AG04449 (cell line): ENCODE measurements at places on chromosomes 3 and 15.

- DNase-seq, result no peak
Observed at GRCh38 chr3:134018850-134019249, 10.9 kb downstream of the SLCO2A1 start.

GRCh38 chr3:170726976-170727661 is 141.2 kb upstream of the SLC7A14 start:
- DNase-seq, result no peak

- no peak for DNase-seq
Observed at GRCh38 chr15:55909036-55909811, 84.2 kb downstream of the NEDD4 start.

- no peak for DNase-seq
Observed at GRCh38 chr15:41443275-41443674, 26.4 kb downstream of the RTF1 start.

DNA sequence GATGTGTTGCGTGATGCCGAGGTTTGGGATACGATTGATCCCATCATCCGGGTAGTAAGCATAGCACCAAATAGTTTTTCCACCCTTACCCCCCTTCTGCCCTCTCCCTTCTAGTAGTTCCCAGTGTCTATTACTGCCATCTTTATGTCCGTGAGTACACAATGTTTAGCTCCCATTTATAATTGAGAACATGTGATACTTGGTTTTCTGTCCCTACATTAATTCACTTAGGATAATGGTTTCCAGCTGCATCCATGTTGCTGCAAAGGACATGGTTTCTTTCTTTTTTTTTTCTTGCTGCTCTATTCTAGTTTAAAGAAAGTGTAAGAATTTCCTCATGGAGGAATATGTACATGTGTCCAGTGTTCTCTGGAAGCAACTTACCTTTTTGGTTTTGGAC is 51.8 kb downstream of the NSUN3 start:
- DNase-seq, result no peak

DNA sequence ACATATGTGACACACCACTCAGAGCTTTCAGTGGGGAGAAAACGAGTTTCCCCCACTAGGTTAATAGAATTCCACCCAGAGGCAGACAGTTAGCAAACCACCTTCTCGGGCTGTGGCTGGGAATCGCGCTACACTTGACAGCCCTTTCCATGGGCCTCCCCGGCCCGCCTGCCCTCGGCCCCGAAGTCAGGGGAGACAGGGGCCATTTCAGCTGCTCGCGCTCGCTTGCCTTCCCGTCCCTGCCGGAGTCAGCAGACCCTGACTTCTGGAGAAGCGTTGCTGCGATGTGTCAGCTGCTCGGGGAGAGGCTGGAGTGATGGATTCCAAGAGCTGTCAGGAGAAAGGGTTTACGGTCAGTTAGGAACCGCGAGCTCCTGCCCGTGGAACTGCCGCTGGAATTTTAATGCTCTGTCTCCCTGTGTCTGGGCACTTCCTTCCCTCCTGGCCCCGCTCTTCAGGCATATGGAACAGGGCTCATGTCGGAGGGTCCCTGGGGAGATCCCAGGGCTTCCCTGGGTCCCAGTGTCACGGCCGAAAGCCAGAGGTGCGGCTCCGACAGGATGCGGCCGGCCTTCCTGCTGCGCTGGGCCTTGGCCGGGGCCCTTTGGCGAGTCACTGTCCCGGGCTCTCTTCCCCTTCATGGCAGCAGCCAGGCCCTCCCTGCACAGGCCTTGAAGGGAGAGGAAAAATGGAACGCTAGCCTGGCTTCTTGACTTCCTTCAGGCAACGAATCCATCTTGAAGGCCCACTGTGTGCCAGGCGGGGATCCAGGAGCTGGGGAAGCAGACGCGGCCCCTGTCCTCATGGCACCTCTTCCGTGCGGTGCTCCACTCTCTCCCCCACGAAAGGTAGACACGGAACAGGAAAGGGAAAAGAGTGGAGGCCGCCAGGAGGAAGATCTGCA is 38.4 kb upstream of the VPS8 start:
- no peak for DNase-seq

- peak; percentile 14 for DNase-seq
Observed at GRCh38 chr15:50256188-50257041, 9.1 kb downstream of the HDC start.

- DNase-seq, result no peak
Observed at GRCh38 chr3:77807312-77807711, 767.4 kb downstream of the ROBO2 start.
